Right ventricle myocardium inferior (tissue), 1 donor: ENCODE measurements at places on chromosomes 4 and X. TPM values are rescaled to one million over a fixed set of nuclear protein-coding genes. Genes with fewer than 3 reads are reported as not detected.

Gene LINC00632
- 187 TPM for total RNA-seq

Gene EGF
- total RNA-seq, result 13.1 TPM

DNA sequence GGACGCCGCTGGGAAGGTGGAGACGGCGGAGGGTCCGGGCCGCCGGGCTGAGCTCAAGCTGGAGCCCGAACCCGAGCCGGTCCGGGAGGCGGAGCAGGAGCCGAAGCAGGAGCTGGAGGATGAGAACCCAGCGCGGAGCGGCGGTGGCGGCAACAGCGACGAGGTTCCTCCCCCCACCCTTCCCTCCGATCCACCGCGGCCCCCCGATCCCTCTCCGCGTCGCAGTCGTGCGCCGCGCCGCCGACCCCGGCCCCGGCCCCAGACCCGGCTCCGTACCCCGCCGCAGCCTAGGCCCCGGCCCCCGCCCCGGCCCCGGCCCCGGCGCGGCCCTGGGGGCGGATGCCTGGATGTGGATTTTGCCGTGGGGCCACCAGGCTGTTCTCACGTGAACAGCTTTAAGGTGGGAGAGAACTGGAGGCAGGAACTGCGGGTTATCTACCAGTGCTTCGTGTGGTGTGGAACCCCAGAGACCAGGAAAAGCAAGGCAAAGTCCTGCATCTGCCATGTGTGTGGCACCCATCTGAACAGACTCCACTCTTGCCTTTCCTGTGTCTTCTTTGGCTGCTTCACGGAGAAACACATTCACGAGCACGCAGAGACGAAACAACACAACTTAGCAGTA is 483 bp downstream of the USP27X start:
- DNase-seq, result no peak

Gene RTL5
- total RNA-seq, result 2.4 TPM

Gene DGKK
- not detected for total RNA-seq

Gene AWAT1
- not detected for total RNA-seq

Gene MSX1
- 2.7 TPM for total RNA-seq

GRCh38 chrX:41382714-41383645 is 49.0 kb downstream of the DDX3X start:
- no peak for DNase-seq

Gene PACRGL
- total RNA-seq, result 8.2 TPM

Gene LUZP4
- not detected for total RNA-seq

Gene EREG
- not detected for total RNA-seq
